Hindlimb muscle (tissue), 1 donor: ENCODE measurements at places on chromosomes 5 and 9. TPM values are rescaled to one million over a fixed set of nuclear protein-coding genes. Genes with fewer than 3 reads are reported as not detected.

DNA sequence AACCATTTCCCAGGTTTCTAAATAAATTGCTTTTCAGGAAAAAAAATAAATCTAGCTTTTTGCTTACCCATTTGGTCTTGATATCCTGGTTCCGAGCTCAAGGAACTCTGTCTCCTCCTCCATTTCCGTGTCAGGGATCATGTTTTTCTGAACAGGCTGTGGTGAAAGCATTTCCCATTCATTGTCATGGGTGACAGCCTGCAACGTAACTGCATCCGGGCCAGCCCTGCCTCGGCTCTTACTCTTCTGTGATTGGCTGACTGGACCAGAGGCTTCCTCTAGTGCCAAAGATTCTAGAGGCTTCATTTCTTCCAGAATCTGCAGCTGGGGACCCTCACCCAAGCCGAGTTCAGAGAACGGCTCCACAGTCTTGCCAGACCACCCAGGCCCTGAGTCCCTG, 61.0 kb upstream of the PCA3 start:
- DNase-seq: no peak

DNA sequence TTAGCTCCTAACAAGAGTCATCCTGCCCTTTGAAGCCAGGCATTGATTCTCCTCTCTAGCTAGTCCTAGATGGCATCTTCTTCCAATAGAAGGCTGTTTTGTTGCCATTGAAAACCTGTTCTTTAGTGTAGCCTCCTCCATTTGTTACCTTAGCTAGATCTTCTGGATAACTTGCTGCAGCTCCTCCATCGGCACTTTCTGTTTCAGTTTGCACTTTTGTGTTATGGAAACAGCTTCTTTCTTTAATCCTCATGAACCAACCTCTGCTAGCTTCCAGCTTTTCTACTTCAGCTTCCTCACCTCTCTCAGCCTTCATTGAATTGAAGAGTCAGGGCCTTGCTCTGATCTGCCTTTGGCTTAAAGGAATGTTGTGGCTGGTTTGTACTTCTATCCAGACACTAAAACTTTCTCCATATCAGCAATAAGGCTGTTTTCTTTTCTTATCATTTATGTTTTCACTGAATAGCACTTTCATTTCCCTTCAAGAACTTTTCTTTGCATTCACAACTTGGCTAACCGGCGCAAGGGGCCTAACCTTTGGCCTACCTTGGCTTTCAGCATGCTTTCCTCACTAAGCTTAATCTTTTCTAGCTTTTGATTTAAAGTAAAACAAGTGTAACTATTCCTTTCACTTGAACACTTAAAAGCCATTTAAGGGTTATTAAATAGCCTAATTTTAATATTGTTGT, 166.5 kb upstream of the SLC12A2 start:
- DNase-seq: no peak

Gene SMIM33
- polyA plus RNA-seq: not detected

Gene TLX3
- not detected for polyA plus RNA-seq

DNA sequence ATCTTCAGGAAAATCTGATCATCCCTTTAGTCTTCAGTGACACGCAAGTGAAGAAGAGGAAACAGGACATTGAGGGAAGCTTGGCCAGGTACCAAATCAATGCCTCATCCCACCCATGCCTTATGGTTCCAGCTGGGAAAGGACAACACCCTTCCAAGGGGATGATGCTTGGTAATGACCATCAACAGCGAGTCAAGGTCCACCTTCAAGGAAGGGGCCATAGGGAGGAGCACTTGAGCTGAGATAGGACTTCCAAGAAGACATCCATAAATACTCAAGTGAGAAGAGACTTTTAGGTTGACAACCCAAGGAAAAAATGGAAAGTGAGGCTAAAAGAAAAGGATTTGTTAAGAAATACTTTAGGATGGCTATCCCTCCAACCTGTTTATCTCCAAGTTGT, 27.1 kb upstream of the GAS1 start:
- no peak for DNase-seq

GRCh38 chr9:126365780-126366179, 39.2 kb downstream of the MVB12B start:
- DNase-seq: no peak

- DNase-seq: no peak
Measured at GRCh38 chr5:56330806-56331205, 97.7 kb upstream of the ANKRD55 start.

DNA sequence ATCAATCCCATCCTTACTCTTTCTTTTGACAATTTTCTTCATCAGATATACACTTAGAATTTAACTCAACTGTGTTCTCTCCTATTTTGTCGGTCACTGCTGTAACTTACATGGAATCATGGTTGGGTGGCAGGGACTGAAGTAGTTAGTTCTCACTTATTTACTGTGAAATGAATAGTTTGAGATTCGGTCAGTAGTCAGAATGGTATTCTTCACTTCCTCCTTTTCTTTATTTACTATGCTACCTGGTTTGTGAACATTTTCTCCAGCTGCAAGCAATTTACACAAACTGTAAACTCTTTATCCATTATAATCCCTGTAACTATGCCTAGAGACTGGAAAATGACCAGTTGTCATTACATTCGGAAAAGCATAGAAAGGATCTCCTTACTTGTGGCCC, 41.5 kb upstream of the GDNF start:
- DNase-seq: no peak

DNA sequence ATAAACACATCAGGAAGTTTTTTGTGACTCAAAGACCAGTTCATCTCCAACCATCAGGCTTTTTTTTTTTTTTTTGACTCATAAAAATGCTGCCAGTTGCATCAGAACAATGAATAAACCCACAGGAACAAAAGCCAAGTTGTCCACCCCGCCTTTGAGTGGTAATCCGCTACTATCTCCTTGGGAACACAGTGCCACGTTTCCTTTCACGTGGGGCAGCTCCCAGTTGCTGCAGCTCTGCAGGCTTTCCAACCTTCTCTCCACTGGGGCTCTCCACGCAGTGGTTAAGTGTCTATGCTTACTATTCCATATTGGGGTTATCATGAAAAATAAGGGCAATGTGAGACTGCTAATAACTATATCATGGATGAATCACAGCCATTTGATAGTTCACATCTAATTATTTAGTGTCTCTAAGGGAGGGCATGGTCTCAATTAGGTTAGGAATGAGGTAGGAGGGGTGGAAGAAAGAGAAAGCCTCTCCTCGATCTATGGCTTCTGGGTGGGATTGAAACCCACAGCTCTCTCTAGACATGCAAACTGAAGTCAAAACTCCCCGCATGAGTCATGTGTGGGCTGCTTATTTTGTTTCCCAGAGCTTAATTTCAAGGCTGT, 55.8 kb upstream of the ACTBL2 start:
- no peak for DNase-seq

GRCh38 chr5:142053426-142054151, 40.8 kb upstream of the GNPDA1 start:
- peak; percentile 51 for DNase-seq

- no peak for DNase-seq
Measured at GRCh38 chr9:26955222-26955903, 849 bp upstream of the IFT74 start.

- DNase-seq: no peak
Measured at GRCh38 chr5:106292654-106293053, 1378.1 kb downstream of the EFNA5 start.

DNA sequence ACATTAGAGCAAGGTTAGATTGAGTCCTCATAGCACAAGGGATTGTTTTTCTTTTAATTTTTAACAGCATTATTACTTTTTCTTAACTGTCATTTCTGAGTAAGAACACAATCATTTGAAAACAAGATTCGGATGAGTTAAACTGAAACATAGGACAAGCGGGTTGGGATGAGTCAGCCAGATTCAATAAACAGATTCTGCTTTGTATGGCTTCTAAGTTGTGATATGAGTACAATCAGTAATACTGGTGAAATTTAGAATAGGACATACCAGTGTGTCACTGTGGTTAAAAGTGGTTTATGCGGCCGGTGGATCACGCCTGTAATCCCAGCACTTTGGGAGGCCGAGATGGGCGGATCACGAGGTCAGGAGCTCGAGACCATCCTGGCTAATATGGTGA, 364.3 kb upstream of the CDH10 start:
- DNase-seq: no peak

Gene PSIP1
- polyA plus RNA-seq: 63.3 TPM

Gene LTC4S
- polyA plus RNA-seq: 2.8 TPM

Gene FGF18
- polyA plus RNA-seq: 14.4 TPM

- peak; percentile 14 for DNase-seq
Measured at GRCh38 chr5:167765352-167765751, 526.1 kb upstream of the WWC1 start.

Gene PCDHB2
- polyA plus RNA-seq: 4.4 TPM

DNA sequence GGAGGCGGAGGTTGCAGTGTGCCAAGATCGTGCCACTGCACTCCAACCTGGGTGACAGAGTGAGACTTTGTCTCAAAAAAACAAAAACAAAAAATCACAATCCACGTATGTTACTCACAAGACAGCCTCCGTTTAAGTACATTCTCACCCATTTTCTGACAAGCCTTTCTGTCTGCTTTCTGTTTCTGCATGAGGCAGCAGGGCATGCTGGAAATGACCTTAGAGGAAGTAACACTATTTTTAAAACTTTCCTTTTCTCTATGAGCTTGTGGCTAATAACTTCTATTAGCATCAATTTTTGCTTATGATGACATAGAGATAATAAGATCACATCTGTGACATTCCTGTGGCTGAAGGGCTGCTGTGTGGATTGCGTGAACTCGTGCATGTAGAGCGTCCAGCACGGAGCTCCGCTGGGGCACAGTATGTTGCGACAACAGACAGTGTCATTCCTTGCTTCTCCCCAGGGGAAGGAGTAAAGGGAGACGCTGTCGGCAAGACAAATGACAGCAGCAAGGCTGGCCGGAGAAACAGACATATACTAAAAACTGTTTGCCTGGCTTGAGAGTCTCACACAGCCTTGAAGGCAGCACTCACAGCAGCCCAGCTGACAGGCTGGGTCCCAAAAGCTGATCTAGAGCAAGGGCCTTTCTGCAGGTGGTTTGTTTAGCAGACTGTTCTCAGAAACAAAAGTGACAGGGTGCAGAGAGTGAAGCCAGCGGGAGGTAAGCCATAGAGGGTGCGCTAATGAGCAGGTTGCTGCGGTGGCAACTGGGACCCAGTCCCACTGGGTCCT, 1.6 kb downstream of the BTNL3 start:
- DNase-seq: no peak

Gene IFNA17
- polyA plus RNA-seq: not detected

Gene PCDHA9
- not detected for polyA plus RNA-seq

DNA sequence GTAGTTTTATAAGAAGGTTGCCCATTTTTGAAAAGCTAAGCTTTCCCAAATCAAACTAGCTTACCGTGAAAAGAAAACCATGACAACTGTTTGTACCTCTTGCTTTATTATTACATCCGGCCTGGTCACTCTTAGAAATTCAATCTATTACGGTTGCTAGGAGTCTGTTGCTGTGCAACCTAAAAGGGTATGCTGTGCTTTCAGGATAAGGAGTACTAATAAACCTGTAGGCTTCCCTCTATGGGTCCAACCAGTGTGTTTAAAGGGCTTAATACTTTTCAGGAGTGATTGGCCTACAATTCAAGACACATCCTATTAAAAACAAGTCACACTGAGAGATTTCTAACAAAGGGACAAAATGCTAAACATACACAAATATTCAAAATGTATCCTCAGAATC, 27.1 kb downstream of the RFX3 start:
- no peak for DNase-seq

Gene PAIP1
- polyA plus RNA-seq: 84.5 TPM

GRCh38 chr5:172380301-172380986, 73.9 kb downstream of the SH3PXD2B start:
- peak; percentile 15 for DNase-seq

DNA sequence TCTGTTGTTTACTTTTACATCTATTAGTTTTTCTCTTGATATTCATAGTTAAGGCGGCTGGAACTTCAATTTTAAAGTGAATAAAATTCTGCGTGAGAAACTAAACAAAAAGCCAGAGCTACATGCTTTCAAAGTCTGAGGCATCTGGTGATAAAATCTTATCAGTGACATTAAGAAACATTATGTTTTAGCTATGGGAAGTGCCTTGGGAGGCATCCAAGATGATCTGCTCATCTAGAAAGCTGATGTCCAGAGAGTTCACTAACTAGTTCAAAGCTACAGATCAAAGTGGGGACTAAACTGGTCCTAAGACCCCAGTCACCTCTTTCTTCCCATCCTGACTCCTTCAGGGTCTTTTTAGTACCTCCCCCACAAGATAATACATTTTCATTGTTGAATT, 37.2 kb downstream of the MRPS27 start:
- no peak for DNase-seq

Gene PCDHGB3
- 1.8 TPM for polyA plus RNA-seq

GRCh38 chr9:109880276-109881169, 100.5 kb downstream of the PALM2AKAP2 start:
- DNase-seq: no peak

DNA sequence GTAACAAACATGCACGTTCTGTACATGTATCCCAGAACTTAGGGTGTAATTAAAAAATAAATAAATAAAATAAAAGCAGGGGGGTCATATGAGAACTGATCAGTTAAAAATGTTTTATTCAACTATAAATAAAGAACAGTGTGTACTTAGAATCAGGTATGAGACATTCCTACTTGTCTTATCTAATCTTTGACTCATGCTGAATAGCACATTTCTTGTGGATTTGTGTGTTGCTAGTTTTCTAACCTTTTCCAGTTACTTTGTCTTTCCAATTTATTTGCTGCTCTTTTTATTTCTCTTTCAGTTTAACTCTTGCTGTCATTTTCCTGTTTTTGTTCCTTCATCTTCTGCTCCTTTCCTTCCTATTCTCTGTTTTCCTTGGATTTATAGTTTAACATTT, 1917.1 kb upstream of the CDH6 start:
- no peak for DNase-seq

GRCh38 chr9:93586290-93587057, 10.1 kb downstream of the PHF2 start:
- DNase-seq: no peak

DNA sequence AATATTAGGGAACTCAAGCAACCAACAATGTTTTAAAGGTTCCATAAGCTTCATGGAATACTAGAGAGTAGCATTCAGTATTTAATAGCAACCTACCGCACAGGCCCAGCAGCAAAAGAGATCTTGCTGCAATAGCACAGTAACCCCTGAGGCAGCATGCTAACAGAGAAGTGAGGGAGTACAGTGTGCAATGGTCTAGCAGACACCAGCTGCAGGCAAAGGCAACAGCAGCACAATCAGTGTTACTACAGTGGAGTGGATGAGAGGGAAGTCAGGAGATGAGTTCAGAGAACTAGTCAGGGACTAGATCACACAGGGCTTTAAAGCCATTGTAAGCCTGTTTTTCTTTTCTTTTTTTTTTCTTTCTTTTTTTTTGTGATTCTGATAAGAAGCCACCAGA, 2.8 kb downstream of the TICAM2 start:
- peak; percentile 26 for DNase-seq
